ENCODE measurements at places on chromosomes 6 and 20.

- no peak for DNase-seq
Observed at GRCh38 chr6:116439522-116440051, 21.6 kb upstream of the CALHM6 start.

DNA sequence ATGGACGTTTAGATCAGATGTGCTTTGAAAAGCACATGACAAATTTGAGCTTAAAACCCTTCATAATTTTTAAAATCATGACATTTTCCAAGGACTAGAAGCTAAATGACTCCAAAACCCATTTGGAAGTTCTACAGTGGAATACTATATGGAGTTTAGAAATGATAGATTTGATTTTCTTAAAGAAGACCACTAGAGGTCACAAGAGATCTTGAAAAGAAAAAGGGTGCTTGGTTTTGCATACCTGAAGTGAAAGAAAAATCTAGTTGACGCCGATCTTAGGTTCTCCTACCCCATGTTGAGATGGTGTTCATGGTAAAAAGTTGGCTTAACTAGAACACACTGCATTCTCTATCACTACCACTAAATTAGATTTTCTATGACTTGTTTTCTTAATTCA, 31.5 kb downstream of the CFAP61 start:
- DNase-seq = peak; percentile 33

- DNase-seq = no peak
Observed at GRCh38 chr6:56694002-56694401, 51.3 kb upstream of the DST start.

- no peak for DNase-seq
Observed at GRCh38 chr20:25317351-25318075, 69.6 kb downstream of the PYGB start.

- DNase-seq = no peak
Observed at GRCh38 chr20:63165356-63166192, 50.4 kb downstream of the YTHDF1 start.

DNA sequence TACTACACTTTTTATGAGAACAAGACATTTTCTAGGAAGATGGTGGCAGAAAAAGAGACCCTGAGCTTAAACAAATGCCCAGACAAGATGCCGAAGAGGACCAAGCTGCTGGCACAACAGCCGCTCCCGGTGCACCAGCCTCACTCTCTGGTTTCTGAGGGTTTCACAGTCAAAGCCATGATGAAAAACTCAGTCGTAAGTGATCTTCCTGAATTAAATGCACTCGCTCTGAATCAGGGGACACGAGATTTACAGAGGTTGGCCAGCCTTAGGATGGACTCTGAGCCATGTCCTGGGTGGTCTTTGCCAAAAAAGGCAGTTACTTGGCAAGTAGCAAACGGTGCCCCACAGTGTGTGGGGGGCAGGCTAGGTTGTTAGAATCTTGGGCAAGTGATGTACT, 423 bp downstream of the PACRG start:
- no peak for DNase-seq

GRCh38 chr20:23033918-23034317, 1.2 kb upstream of the SSTR4 start:
- DNase-seq = no peak

GRCh38 chr6:170152989-170153388, 137.9 kb downstream of the DLL1 start:
- no peak for DNase-seq

DNA sequence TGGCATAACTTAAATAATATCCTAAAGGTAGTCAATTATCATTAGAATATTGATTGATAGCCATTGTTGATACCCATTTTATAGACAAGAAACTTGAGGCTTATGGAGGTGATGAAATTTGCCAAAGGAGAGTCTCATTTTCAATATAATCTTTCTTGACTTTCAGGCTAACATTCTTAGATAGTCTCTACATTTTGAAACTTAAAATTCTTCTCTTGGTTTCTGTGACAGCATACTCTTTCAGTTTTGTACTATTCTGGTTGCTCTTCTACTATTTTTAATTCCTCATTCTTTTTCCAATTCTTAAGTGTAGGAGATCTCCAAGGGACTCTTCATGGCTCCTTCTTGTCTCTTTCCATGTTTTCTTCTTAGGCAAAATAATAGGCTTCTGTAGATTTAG, 3.7 kb upstream of the SH3BGRL2 start:
- no peak for DNase-seq

GRCh38 chr6:160106701-160107100, 14.9 kb upstream of the SLC22A1 start:
- no peak for DNase-seq

DNA sequence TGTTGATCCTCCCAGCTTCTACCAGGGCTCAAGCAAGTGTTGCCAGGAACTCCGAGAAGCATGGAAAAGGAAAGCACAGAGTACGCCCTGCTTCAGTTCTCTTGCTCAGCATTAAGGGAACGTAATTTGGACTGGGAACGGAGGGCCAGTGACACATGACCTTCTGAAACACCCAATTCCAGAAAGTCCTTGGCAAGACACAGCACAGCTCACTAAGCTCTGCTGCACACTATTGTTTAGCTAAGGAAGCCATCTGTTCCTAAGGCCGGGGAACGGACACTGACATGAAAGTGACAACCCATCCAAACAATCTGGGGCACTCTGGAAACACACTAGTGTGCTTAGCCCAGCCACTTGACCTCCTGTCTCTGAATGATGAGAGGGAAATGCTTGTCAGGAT, 56.9 kb upstream of the NXT1 start:
- no peak for DNase-seq

DNA sequence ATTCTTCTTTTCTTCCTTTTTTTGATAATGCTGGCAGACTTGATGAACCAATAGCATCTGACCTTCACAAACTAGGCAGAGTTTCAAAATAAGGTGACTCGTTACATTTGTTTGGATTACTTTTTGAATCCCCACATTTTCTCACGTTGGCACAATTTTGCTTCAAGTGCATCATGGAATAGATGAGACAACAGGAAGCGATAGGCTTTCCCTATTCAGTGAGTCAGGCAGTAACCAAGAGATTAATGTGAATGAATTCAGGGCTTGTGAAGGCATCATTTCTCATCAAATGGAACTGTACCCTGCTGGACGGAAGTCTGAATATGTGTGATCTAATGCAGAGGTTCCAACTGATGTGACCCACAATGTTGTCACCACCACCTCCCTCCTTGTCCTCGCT, 10.7 kb downstream of the RFPL4B start:
- no peak for DNase-seq

GRCh38 chr20:41927189-41927588, 309.0 kb upstream of the CHD6 start:
- DNase-seq = no peak

DNA sequence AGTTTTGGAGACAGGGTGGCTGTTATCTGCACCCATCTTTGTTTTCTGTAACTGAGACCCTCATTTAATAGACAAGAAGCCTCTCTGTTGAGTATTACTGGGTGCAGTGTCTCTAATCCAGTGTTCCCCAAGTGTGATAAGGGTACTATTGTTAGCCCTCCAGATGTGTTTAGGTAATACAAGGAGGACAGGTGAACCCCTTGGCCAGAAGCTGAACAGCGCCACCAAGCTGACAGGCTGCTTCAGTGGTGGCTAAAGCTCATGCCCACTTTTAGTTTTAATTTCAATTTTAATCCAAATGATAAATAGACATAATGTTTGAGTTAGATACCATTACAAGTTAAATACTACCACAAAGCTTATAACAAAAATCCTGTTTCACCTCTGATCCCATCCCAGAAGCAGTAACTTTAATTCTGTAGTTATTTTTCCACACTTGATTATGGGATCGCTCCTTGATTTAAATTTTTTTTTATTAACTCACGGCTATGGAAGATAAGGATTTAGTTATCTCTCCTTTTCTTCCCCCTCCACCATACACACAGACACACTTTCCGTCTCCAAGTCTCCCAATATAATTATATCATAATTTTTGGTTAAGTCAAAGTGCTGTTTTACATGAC, 8.4 kb upstream of the STK35 start:
- DNase-seq = peak; percentile 29

GRCh38 chr20:3813848-3814581, 6.3 kb upstream of the AP5S1 start:
- DNase-seq = no peak

DNA sequence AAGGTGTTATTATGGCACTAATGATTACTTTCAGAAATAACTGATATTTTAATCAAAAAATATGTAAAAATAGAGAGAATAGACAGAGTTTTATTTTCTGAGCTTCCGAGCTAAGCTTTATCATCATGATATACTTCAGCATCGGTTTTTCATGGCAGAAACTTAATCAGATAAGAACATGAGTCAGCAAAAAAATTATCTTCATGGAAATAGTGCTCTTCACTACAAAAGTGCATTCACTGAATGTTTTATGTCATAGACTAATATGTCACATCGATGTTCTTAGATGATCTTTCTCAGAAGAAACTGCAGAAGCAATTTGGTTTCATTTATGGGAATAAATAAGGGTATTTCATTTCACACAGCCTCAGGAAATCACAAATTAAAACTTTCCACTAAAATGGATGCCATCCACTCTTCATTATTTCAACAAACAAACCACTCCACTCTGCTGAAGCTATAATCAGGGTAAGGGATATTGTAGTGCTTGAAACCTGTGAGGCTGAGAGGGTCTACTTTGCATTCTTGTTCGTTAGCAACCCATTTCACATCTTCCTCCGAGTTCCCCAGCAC, 10.2 kb upstream of the MAP3K7 start:
- no peak for DNase-seq

DNA sequence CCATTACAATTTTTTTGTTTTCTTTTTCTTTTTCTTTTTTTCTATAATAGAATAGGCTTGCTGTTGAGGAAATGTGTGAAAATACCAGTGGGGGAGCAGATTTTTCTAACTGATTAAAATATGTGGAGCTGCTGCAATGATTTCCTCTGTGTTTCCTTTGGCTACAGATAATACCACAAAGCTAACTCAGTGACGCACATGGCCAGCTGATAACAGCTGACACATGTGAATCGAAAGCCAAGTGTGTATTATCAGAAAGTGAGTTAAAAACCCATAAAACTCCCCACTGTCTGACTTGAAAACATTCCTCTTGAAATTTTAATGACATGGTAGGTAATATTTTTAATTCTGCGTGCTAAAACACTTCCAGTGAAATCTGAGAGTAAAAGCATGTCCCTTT, 70.8 kb upstream of the AHI1 start:
- no peak for DNase-seq

- no peak for DNase-seq
Observed at GRCh38 chr6:161522276-161522675, 248.4 kb upstream of the AGPAT4 start.

- DNase-seq = no peak
Observed at GRCh38 chr6:170583756-170584180, 669 bp downstream of the PDCD2 start.

DNA sequence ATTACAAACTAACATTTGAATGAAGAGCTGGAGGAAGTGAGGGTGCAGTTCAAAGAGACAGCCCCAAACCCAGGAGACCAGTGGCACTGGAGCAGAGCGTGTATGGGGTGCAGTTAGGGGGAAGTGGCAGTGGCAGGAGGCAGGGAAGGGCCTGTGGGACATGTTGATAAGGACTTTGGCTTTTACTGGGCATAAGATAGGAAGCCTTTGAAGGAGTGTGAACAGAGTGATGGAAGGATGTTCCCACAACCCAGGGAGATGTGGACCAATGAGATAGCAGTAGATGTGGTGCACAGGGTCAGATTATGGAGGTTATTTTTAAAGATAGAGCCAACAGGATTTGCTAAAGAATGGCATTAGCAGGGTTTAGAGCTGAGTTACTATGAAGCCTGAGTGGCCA, 56.4 kb downstream of the AIG1 start:
- DNase-seq = no peak

GRCh38 chr20:42093542-42094440, 475.6 kb upstream of the CHD6 start:
- DNase-seq = no peak

DNA sequence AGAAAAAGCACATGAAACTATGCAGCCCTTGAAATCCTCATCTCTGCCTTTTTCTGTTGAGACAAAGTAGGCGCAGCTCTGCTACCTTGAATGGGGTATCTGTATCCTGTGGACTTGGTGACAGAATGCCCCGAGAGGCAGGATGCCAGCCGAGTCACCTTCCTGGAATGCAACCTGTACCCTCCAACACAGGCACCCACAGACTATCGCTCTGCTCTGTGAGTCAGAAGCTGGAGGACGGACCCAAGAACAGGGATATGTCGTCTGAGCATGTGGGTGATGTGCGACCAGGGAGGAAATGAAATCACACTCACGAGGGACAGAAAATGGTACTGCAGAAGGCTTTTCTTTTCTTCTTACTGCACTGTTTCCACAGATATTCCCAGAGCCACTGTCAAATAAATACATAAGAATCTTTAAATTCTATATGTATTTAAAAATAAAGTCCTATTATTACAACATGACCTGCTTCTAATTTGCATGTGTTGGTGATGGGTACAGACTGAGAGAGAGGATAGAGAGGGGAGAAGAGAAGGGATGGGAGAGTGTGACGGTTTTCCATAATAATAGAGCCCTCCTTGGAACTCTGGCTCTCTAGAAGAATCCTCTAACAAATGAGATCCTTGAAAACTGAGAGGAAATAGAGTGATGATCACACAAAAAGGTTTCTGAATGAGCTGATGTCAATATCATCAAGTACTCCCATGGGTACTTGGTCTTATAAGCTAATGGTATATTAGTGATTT, 308.1 kb downstream of the FOXC1 start:
- DNase-seq = no peak

DNA sequence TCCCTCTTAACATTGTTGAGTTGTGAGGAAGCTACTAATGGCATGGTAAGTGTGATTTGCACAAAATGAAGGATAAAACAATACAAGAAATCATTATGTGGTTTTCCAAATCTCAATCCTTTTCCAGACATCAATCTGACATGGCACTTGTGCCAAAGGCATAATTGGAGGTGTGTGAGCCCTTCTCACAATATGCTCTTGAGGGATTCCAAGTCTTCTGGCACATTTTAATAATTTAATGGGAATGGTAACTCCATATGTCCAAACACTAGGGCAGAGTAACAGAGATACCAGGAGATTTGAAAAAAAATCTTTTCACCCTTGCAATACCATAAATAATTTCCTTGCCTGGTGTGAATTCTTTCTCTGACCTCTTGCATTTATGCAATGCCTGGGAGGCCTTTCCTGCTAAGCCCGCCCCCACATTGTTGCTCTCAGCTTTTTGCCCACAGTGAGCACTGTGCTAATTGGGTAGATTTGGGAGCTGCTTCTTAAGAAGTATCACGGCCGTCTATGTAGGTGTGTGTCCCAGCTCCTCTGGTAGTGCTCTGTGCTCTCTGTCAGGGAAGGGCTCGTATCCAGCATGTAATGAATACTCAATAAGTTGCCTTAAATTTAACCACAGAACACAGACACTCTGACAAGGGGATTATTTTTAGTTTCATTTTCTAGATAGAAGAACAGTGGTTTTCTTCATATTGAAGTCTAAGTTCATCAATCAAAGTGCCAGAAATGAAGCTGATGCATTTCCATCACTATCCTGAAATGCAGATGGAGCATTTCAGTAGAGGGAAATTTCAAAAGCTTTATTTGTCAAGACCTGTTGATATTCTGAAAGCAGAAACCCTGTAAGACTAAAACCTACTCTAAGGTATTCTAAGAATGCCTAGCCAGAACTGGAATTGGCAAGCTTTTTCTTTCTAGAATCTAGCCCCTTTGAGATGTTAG, 54.4 kb upstream of the CEP85L start:
- DNase-seq = no peak

- DNase-seq = no peak
Observed at GRCh38 chr20:13025181-13025580, 16.4 kb downstream of the SPTLC3 start.
